Stimulated activated CD4-positive, alpha-beta T cell treated with anti-CD3 and anti-CD28 coated beads, TNF-alpha, amount 100 ng/mL, for 48 hours (primary cell): ENCODE measurements at places on chromosomes 12 and 14.
A peak's percentile ranks its signal among the peaks of the same experiment; 100 is the strongest.

- no peak for DNase-seq
Measured at GRCh38 chr14:24251880-24252288, 9.5 kb upstream of the TINF2 start.

DNA sequence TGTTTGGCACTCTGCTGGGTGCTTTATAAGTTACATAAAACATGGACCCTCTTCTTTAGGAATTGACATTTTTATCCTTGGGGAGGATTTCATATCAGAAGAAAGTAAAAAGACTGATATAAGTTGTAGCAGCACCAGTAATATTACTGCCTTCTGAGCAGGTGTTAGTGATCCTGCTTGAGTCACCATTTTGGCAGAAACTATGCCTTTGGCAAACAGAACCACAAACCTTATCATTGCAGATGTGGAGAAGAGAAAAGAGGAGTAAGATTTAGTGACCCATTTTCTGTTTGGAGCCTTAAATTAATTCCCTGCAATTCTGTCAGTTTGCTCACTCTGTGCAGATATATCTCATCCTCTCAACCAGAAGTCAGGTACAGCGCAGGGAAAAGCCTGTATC is 23.0 kb downstream of the ZNF410 start:
- DNase-seq, result no peak

GRCh38 chr14:57492859-57493258 is 798 bp downstream of the CCDC198 start:
- no peak for DNase-seq

GRCh38 chr12:56593909-56594621 is 36.1 kb downstream of the BAZ2A start:
- DNase-seq, result peak; percentile 26

GRCh38 chr14:36900846-36901245 is 239.2 kb downstream of the PAX9 start:
- DNase-seq, result no peak

DNA sequence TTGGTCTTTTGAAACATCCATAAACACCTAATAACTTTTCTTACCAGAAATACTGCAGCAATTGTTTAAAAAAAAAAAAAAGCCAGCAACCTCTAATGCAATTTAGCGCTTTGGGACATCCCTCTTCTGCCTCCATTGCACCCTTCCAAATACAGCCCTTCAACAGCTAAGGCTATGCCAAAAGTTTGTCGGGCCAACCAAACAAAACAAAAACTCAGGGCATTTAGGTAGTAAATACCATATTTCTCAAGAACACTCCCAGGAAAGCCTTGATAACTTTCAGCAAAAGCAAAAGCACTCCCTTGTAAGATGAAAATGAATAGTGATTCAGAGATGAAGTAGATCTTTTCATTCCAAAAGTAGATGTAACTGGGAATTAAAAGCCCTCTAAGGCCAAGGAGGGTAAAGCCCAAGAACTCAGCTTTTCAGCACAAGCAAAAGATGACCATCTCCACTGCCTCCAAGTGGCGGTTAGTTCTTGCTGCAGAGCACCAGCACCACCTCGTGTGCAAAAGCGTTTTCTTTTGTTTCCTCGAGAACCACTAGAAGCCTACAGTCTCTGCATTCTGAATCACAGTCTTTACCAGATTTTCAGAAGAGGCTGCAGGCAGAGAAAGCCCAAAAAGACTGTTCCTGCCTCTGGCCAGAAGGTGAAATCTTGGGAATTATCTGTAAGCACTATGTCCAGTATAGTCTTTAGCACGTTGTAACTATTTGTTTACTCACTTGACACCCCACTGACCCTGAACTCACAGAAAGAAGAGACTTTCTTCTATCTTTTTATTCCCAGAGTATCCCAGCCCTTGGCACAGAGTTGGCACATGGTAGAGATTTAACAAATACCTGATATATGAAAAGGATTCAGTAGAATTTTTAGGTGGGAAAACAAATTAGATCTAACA is 53.1 kb downstream of the SIX6 start:
- DNase-seq, result peak; percentile 3

DNA sequence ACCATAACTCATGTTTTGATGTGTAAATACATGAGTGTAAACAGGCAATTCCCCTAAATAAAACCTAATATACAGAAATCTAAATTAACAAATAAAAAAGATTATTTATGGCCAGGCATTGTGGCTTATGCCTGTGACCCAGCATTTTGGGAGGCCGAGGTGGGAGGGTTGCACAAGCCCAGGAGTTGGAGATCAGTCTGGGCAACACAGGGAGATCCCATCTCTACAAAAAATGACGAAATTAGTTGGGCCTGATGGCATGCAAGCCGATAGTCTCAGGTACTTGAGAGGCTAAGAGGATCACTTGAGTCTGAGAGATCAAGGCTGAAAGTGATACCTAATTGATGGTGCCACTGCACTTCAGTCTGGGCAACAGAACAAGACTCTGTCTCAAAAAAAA is 48.7 kb downstream of the BCAT1 start:
- no peak for DNase-seq

DNA sequence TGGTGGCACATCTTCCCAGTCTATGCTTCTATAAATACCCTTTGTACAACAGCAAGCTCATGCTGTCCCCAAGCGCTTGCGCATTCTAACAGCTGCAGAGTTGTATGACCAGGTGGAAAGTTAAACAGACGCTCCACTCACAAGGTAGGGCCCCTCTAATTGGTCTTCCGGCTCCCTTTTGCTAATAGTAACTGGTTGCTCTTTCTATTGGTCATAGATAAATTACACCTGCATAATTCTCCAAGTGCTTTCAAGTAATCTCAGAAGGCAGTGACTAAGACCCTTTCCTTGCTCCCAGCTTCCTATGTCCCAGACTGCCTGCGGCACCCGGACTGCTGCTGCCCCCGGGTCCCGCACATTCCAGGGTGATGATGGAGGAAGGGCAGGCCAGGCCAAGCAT is 6.1 kb upstream of the TSPAN9 start:
- DNase-seq, result no peak

DNA sequence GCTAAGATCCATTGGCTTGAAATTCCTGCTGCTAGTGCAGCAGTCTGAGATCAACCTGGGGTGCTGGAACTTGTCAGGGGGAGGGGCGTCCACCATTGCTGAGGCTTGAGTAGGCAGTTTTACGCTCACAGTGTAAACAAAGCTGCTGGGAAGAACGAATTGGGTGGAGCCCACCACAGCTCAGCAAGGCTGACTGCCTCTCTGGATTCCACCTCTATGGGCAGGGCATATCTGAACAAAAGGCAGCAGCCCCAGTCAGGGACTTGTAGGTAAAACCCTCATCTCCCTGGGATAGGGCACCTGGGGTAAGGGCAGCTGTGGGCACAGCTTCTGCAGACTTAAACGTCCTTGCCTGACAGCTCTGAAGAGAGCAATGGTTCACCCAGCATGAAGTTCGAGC is 191.7 kb downstream of the ALG10B start:
- no peak for DNase-seq

DNA sequence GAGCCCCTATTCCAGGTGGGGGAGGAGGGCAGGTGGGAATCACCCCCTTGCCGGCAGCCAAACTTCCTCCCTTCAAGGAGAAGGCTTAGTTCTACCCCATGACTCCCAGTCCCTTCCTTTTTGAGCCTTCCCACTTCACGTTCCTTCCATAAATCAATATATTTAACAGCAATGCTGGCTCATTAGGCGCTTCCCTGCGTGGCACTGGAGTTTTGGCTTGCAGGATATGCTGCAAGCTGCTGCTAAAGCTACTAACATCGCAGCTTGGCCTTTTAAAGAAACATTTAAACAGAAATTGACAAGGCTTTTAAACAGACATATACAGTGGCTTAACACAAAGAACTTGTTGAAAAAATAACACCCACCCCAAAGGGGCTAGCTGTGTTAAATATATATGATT is 308.0 kb upstream of the FKBP4 start:
- DNase-seq, result no peak

GRCh38 chr12:122861587-122861970 is 26.3 kb downstream of the HIP1R start:
- no peak for DNase-seq

- DNase-seq, result no peak
Measured at GRCh38 chr12:114817571-114818425, 133.8 kb upstream of the TBX3 start.

DNA sequence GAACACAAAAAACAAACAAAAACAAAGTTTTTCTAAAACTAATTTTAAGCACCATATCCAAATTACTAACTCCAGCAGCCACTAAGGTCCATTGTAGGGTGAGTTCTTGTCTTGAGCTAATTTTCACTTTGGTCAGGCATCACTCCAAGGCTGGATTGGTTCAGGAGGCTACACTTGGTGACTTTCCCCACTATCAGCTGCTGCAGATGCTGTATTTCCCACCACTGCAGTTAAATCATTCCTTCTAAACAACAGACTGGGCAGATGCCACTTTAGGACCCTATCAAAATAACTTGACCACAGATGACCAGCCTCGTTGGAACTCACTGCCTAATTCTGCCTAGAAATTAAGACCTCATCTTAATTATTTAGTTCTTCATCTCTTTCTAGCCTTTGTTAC is 140.5 kb downstream of the SLC16A7 start:
- no peak for DNase-seq

DNA sequence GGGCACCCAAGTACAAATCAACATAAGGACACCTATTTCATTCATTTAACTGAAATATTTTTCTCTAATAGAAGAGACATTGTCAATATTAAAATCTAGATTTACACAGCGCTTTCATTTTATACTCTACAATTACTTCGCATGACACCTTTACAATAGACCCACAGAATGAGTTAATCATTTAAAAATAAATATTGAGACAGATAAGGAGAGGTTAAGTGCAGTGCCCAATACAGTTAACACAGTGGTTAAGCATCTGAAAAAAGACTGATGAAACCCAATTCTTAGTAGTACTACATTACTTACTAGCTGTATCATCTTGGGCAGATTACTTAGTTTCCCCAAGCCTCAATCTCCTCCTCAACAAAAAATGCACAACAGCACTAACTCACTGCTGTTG is 116.2 kb downstream of the DENND5B start:
- DNase-seq, result no peak

- no peak for DNase-seq
Measured at GRCh38 chr12:21710958-21711775, 53.5 kb upstream of the LDHB start.

DNA sequence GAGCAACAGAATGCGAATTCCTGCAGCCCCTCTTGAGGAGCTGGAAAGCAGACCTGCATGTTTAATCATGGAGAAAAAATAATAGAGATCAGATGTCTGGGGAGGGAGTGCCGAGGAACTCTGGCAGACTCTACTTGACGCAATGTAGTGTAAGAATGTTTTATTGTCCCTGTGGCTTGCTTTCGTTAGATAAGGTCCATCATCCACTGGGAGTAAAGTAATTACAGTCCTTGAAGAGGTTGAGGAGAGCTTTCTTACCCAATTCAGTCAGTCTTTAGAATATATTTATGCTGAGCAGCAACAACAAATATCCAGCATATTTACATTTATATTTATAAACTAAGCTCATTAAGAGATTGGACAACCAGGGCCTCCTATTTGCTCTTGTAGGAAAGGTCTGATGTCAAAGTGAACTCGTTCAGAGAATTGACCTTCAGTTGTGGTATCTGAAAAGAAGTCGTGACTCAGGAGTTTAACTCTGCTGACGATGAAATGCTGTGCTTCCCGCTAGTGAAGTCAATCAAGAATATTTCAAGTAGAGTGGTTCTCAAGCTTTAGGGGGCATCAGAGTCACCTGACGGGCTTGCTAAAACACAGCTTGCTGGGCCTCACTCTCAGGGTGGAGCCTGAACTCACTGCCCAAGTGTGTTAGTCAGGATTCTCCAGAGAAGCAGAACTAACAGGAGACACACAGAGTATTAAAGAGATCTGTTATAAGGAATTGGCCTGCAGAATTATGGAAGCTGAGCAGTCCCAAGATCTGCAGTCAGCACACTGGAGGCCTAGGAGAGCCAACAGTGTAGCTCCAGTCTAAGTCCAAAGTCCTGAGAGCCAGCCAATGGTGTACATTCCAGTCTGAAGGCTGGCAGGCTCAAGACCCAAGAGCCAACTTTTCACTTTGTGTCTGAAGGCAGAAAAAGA is 139.3 kb upstream of the LMNTD1 start:
- no peak for DNase-seq

GRCh38 chr12:113359133-113359938 is 949 bp downstream of the PLBD2 start:
- no peak for DNase-seq

DNA sequence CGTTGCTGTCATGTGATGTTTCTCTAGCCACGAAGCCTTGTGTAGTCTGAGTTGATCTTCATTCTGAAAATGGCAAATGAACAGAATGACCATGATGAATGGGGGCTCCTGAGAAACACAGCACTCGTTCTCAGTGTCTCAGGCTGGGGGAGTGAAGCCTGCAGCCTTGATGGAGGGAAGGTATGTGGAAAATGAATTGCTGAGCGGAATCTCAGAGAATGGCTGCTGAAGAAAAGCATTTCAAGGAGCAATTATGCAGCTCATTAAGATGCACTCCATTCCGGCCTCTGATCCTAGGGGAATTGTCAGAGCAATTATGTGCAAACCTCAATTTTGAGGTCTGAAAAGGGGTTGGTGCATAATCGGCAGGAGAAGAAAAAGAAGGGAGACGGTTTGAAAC is 167.1 kb downstream of the CHST11 start:
- no peak for DNase-seq

DNA sequence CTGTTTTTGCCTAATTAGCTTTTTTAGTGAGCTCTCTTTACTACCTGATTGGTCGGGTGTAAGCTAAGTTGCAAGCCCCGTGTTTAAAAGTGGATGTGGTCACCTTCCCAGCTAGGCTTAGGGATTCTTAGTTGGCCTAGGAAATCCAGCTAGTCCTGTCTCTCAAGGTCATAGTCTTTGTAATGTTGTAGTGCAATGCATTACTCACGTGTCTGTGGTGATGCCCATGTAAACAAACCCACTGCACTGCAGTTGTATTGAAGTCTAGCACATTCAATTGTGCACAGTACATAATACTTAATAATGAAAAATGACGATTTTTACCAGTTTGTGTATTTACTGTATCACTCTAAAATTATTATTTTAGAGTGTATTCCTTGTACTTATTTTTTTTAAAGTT is 335.5 kb downstream of the NUAK1 start:
- DNase-seq, result no peak

GRCh38 chr14:65864549-65864948 is 452.0 kb downstream of the FUT8 start:
- DNase-seq, result no peak

DNA sequence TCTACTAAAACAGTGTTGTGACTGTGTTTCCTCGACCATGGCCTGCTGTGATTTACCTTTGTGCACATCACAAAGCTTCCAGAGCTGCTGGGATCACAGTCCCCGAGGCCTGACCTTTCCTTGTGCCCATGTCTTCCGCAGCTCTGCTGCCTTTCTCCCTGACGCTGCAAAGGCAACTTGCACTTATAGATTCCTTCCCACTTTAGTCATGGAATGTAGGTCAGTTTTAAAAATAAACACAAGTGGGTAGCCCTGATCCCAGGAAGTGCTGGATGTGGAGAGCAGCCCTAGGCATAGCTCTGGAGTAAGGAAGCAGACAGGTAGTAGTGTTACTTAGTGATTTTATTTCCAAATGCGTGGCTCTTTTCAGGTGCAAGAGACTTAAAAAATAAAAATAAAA is 825.7 kb downstream of the AACS start:
- DNase-seq, result no peak
